ENCODE measurements at places on chromosomes 1 and 21. TPM values are rescaled to one million over a fixed set of nuclear protein-coding genes. Genes with fewer than 3 reads are reported as not detected.

- no peak for DNase-seq
Observed at GRCh38 chr1:20724364-20725188, 6.8 kb upstream of the KIF17 start.

DNA sequence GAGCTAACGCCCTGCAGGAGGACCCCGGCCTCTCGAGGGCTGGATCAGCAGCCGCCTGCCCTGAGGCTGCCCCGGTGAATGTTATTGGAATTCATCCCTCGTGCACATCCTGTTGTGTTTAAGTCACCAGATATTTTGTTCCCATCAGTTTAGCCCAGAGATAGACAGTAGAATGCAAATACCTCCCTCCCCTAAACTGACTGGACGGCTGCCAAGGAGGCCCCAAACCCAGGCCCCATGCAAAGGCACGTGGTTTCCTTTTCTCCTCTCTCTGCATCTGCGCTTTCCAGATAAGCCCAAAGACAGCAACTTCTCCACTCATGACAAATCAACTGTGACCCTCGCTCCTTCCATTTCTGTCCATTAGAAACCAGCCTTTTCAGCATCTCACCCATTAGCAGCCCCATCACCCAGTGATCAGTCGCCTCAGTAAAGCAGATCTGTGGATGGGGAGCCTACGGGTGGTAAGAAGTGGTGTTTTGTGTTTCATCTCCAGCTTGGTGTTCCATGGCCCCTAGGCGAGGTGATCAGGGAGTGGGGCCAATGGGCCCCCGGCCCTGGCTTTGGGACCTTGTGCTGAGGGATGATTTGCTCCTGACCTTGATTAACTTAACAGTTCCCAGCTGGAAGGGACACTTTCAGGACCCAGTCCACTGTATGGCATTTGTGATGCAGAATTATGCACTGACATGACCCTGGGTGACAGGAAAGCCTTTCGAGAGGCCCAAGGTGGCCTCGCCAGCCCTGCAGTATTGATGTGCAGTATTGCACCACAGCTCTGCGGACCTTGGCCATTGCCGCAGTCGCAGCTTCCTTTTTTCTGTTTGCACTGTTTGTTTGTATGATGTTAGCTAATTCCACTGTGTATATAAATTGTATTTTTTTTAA is 5.2 kb downstream of the NPPA start:
- peak; percentile 92 for DNase-seq

GRCh38 chr1:159056069-159056698 is 20.4 kb downstream of the AIM2 start:
- DNase-seq: no peak

GRCh38 chr1:116203920-116204319 is 92.7 kb downstream of the MAB21L3 start:
- DNase-seq: no peak

The NEGR1 gene
- not detected for polyA plus RNA-seq

DNA sequence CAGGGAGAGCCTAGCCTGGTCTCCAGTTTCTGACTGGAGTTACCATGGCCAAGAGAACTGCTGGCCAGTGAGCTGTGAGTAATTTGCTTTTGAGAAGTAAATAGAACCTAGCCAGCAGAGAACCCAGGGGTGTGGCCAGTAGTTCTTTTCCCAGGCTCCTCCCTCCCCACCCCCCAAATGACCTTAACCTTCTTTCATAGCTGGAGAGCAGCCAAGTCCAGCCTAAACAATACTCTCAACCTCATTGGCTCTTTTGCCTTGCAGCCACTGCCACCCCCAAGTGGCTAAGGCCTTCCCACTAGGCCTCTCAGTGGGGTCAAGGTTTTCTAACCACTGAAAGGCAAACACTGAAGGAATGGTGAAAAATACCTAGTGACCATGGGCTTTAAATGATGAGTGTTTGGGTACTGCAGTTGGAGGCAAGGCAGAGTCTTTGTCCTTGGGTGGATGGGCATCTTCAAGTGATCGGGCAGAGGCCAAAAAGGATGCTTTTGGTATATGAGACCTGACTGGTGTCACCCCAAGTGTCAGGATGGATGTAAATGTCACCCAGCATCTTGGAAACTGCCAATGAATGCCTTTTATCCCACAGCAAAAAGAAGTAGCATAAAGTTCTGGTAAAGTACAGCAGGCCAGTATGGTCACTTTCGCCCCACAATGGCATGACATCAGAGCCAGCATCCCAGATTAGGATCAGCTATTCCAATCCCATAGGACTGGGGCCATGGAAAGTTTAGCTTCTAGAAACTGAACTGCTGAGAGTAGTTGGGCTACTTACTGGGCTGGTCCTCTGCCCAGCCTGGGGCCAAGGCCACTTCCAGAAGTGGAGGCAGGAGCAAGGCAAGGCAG is 3.5 kb upstream of the PIGV start:
- DNase-seq: peak; percentile 99

DNA sequence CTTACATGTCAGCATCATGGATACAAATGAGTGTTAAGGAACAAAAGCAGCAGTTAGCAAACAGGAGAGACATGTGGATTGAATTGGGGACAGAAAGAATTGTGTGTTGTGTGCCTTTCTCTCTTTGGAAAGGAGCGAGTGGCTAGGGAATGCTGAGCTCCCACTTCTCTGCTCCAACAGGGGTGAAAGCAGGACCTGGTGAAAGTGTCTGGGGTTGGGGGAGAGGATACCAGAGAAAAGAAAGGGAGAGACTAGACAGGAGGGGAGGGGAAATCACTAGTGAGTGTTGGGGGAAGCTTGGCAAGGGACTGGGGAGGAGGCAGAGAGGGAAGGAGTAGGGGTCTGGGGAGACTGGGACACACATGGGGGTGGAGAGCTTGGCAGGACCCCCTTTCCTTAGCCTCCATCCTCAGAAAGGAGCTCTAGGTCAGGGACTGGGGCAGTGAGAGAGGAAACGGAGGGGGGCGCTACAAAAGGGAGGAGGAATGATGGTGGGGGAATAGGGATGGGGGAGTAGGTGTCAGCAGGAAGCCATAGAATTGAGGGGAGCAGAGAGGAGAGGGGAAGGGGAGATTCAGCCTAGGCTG is 2.2 kb downstream of the KIRREL1 start:
- no peak for DNase-seq

DNA sequence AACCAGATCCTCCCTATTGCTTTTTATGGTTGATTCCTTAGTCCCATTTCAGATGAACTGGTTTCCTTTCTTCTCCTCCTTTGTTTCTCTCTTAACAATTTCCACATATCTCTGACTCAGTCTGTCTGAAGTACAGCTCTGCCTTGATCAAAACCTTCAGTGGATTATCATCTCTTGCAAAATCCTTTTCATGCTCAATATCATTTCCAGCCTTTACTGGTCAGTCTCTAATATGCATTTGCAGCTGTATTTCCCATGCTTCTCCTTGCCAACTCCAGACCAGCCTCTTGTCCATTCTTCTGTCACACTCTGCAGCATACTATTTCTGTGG is 72.2 kb downstream of the SNX7 start:
- no peak for DNase-seq

GRCh38 chr1:158793604-158794003 is 12.6 kb upstream of the OR6N2 start:
- DNase-seq: no peak

The LCE1E gene
- polyA plus RNA-seq: 0.12 TPM

- DNase-seq: no peak
Observed at GRCh38 chr1:86416343-86416742, 7.6 kb upstream of the CLCA2 start.

- DNase-seq: no peak
Observed at GRCh38 chr21:31927689-31928353, 55.0 kb downstream of the HUNK start.

- DNase-seq: no peak
Observed at GRCh38 chr1:59126366-59126765, 170.5 kb upstream of the FGGY start.

DNA sequence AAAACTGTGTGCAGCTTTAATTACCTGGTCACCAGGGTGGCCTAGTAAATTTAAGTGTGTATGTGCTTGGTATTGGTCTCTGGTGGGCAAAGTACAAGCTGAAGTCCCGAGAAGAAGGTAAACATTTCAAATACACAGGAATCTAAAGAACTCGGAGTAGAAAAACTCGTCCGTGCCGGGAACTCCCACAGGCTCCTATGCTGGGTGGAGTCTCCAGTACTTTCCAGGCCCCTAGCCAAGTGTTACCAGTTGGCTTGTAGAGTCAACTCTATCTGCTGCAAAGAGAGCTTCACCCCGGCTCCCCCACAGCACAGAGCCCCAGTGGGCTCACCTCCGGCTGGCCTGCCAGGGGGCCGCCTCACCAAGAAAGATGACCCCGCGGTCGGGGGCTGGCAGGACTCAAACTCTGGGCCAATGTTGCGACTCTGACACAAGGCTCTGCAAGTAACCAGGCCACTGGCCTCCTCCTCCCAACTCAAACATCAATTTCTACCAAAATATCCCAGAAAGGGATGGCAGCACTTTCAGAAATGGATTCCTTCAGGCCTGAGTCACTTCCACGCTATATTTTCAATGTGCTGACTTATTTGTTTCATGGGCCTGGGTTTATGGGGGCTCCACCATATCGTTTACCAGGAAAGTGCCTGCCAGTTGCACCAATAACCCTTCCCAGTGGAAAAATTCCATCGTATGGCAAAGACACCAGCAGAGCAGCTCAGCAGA is 73.9 kb downstream of the SLC66A1 start:
- DNase-seq: peak; percentile 78

The S1PR1 gene
- not detected for polyA plus RNA-seq

GRCh38 chr1:215397106-215397505 is 170.0 kb upstream of the KCTD3 start:
- DNase-seq: no peak

The PROK1 gene
- not detected for polyA plus RNA-seq

The PDIK1L gene
- polyA plus RNA-seq: 1.9 TPM

GRCh38 chr1:213649373-213649772 is 338.4 kb upstream of the PROX1 start:
- DNase-seq: no peak

GRCh38 chr21:39429445-39429844 is 16.1 kb downstream of the LCA5L start:
- DNase-seq: no peak

The SFT2D2 gene
- polyA plus RNA-seq: 10.0 TPM

The BPNT1 gene
- 33.6 TPM for polyA plus RNA-seq

The PLK3 gene
- polyA plus RNA-seq: 23.4 TPM

GRCh38 chr1:6800745-6801144 is 15.5 kb downstream of the CAMTA1 start:
- DNase-seq: no peak

The HTR1D gene
- polyA plus RNA-seq: 0.07 TPM

DNA sequence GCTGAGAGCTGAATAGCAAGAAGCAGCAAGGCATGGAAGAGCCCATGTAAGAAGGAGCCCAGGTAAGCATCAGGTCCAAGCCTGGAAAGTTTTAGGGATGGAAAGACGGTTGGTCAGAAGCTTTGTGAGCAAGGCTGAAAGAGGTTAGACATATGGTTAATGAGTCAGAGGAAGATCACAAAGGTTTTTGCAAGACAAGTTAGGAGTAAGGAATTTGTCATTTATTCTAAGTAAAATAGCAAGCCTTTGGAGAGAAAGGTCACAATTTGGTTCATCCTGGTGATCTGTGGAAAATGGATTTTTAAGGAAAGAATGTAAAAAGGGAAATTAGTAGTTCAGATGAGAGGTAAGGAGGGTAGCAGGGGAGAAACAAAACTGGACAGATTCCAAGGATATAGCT is 106.7 kb downstream of the DPYD start:
- no peak for DNase-seq

DNA sequence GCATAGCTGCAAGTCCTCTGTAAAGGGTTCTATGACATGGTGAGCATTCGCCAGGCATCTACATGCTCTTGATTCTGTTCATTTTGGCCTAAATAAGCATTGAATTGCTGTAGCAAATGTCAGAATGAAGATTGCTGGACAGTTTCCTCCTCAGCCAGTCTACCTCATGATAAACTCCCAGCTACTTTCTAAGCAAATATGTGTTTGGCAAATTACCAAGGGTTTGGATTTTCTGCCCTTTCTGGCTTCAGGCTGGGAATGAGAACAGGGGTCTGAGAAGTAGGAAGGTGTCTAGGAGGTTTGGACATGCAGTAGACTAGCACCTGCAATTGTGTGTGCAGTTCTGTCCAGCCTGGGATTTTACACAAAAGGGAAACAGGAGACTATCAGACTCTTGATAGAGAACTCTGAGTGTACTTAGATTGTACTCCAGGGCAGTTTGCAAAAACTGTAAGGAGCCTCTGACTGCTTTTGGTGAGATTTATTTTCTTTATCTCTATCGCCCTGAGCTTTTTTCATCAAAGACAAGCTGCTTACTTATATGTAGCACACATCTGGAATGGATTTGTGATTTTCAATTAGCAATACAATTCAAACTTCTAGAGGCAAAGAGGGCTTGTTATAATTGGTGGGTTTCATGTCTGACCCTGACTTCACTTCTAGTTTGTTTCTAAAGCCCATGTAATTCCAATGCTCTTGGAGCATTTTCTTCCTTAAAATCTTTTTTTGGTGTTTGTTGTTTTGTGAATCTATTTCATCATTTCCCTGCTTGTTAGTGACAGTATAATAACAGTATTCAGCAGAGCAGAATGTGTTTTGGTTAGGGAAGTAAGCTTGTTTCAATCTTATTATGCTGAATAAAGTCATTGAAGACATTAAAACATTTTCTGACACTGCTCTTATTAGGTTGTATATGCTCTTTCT is 150.8 kb downstream of the VPS13D start:
- peak; percentile 54 for DNase-seq

The CYP2J2 gene
- polyA plus RNA-seq: 5.9 TPM

The FAM167B gene
- 0.70 TPM for polyA plus RNA-seq

DNA sequence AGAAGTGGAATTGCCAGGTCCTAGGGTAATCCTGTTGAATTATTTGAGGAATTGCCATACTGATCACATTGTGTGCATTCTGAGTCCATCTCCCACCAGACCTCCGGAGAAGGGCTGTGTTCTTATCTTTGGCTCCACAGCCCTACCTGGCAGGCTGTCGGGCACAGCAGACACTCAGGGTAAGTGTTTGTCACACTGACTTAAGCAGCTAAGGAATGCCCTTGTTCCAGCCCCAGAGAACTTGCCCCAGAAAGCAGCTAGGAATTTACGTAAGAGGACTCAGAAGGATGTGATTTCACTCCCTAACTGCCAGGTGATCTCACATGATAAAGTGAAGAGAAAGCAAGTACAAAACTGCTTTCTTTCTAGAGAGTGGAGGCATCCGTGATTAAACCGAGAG is 21.0 kb downstream of the VASH2 start:
- DNase-seq: no peak

The NBPF20 gene
- 3.0 TPM for polyA plus RNA-seq

GRCh38 chr1:208606959-208607358 is 362.8 kb upstream of the PLXNA2 start:
- DNase-seq: no peak

- no peak for DNase-seq
Observed at GRCh38 chr1:117662667-117663066, 56.8 kb downstream of the TENT5C start.

DNA sequence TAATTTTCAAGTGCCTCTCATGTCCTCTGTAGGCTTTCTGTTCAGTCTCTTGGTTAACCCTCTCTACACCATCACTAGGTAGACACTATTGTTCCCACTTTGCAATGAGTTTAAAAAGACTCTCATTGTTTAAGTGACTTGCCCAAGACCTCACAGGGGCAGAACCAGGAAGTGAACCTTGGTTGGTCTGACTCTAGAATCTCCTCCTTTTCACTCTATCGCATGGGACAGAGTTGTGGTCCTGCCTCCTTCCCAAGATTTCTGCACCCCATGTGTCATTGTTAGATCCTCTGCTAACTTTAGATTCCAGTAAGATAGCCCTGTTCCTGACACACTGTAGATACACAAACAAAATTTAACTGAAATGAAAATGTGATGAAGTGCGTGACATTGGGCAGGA is 481.7 kb upstream of the USP24 start:
- no peak for DNase-seq

The HEYL gene
- polyA plus RNA-seq: not detected

- no peak for DNase-seq
Observed at GRCh38 chr1:30880678-30881318, 27.8 kb downstream of the SDC3 start.

The SLAMF8 gene
- not detected for polyA plus RNA-seq

GRCh38 chr21:14850394-14850793 is 214.4 kb downstream of the NRIP1 start:
- DNase-seq: no peak

Measured in HepG2 (cell line).